ENCODE measurements at places on chromosomes 7 and 10.
A peak's percentile ranks its signal among the peaks of the same experiment; 100 is the strongest.

DNA sequence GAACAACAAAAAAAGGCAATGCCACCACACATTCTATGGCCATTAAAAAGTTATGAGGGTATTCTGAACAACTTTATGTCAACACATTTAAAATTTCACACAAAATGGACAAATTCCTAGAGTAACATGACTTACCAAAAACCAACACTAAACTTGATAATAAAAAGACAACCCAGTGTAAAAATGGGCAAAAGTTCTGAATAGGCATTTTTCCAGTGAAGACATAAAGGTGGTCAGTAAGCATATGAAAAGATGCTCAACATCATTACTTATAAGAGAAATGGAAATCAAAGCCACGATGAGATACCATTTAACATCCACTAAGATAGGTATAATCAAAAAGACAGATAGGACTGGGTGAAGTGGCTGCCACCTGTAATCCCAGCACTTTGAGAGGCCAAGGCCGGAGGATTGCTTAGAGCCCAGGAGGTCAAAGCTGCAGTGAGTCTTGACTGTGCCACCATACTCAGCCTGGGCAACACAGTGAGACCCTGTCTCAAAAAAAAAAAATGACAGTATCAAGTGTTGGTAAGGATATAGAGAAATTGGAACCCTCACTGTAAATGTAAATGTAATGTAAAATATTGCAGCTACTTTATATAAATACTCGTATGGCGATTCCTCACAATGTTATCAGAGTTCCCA is 71.1 kb upstream of the OIT3 start:
- DNase-seq, result no peak

DNA sequence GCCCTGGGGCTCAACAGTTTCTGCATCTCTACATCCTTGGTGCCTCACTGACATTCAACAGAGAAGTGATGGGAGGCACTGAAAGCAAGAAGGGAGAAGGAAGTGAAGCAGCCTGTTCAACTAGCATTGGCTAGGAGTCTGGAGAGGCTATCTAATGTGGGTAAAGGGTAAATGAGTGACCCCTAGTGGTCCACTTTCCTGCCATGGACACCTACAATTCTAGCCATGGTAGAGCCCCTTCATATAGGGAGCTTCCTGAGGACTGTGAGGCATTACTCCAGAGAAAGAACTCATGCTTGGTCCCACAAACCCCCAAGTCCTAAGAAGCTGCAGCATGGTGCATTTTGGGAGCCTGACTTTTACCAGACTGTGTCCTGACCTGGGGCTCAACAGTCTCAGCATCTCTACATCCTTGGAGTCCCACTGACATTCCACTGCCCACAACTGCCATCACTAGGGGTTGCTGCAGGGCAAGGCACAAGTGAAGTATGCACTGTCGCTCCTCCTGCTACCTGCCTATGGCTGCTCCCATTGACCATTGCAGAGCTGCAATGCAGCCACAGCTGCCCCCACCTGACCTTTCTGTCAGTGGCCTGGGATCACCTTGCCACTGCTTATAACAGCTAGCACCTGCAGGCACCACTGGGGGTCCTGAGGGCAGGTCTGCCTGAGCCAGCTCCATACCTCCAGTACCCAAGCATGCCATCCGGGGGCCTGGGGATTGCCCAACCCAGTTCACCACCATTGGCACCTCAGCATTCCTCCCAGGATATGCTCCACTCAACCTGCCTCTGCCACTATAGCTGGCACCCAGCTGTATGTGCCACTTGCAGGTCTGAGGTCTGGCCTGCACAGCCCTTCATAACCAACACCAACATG is 44.1 kb upstream of the CDK6 start:
- peak; percentile 3 for DNase-seq

GRCh38 chr10:62511656-62512055 is 137.5 kb downstream of the ZNF365 start:
- DNase-seq, result no peak

- DNase-seq, result no peak
Observed at GRCh38 chr7:49780953-49781352, 7.5 kb downstream of the VWC2 start.

DNA sequence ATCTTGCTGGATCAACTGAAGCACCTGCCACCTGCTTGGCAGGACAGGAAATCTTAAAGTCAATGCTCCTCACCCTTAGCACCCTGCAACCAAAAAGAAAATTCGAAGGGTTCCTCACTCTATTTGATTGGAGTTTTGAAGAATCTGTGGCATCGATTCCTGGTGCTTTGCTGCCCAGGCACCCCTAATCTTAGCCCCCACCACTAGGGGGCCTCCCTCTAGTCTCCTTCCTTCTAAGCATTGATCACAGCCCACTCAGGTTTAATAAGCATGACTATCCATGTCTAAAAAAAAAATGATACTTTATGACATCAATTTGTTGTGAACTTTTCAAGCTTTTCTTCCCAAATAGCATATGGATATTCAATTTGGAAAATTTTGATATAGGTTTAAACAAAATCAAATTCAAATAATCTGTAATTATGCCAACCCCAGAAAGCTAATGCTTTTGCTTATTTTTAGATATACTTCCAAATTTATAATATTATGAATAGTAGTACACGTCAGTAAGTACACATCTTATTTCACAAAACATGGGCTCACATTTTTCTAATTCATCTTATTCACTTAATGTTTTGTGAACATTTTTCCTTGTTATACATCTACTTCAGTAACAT is 45.3 kb downstream of the NRG3 start:
- no peak for DNase-seq

- peak; percentile 10 for DNase-seq
Observed at GRCh38 chr7:92366730-92367129, 80.6 kb upstream of the GATAD1 start.

DNA sequence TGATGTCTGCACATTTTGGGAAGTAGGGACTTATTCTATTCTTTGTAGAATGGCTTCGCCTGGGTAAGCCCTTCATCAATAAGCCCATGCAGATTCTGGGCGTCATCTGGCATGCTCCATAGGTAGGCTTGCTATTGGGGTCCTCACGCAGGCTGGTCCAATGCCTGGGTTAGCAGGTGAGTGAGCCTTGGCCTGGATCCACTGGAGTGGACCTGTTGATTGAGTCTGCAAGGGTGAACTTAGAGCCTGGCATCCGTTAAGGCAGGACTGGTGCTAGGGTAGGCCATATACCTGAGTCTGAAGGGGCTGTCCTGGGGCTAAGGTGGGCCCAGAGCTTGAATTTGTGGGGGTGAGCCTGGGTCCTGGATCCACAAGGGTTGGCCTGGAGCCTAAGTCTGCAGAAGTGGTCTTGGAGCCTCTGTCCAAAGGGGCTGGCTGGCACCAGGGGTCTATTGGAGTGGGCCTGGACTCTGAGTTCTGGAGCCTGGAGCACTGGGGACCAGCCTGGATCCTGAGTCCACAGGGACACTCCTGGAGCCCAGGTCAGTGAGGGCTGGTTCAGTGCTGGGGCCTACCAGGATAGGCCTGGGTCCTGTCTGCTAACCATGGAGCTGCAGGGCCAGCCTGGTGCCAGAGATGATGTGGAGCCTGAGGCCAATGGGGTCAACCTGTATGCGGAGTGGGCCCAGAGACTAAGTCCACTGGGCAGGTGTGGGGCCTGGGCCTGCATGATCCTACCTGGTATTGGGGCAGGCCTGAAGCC is 297.7 kb downstream of the PTPRN2 start:
- no peak for DNase-seq

DNA sequence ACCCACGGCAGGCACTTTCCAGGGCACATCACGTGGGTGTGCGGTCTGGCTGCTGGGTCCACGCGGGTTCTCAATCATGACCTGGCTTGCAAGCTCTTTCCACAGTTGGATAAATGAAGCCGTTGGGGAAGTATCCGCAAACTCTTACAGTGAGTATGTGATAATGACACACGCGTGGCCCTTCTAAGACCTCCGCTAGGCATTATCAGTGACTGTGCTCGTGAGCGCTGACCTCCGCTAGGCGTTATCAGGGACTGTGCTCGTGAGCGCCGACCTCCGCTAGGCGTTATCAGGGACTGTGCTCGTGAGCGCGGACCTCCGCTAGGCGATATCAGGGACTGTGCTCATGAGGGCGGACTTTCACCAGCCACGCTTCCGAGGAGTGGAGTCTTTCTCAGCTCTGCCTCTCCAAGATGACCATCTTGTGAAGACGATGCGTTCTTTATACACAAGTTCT is 107.0 kb downstream of the WDR37 start:
- DNase-seq, result no peak

All from adipocyte (in vitro differentiated cells).